ENCODE measurements at places on chromosomes 1 and 21.

GRCh38 chr1:246680190-246680589 lies 44.0 kb upstream of the SCCPDH start:
- no peak for DNase-seq

DNA sequence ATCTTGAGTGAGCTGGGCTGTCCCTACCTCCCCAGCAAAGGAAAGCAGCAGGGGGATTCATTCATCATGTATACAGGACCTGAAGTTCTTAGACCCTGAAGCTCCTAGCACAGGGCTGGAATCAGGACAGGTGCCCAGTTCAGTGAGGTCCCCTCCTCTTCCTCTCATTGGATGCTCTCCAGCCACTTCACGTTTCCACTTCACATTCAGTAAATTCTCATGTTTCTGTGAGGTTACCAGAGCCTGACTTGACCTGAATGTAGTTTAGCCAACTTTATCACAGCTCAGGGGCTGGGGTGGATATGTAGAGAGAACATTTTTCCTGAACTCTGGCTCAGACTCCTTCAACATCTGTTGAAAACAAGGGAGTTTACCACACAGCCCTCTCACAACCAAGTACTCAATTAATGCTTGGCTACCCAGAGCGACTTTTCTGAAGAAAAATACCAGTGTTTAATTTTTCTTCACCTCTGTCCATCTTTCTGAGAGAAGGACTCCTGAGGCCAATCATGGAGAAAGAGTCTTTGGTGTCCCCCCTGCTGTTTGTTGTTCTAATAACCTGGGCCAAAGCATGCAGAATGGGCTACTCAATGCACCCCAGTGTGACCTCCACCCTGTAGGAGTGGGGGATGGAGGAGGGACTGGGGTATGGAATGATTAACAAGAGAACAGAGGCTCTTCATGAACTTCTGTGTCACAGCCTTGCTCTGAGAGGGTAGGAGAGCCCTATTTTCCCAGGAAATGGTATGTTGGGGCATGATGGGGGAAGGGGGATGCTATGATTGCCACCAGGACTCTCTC lies 108.3 kb upstream of the FGGY start:
- DNase-seq: no peak

DNA sequence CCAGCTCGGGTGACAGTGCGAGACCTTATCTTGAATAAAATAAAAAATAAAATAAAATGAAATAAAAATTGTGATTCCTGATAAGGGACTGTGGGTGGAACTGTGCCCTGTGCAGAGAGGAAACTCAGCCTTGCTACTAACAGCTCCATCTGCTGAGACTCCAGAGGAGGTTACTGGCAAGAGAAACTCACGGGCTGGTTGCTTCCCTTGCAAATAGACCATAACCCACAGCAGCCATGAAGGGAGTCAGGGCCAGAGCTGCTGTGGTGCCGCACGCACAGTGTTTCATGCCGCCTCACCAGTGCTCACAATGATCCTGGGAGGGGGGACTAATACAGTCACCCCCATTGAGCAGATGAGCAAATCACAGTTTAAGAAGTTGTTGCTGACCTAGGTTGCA lies 13.7 kb downstream of the ZBTB17 start:
- DNase-seq: no peak

DNA sequence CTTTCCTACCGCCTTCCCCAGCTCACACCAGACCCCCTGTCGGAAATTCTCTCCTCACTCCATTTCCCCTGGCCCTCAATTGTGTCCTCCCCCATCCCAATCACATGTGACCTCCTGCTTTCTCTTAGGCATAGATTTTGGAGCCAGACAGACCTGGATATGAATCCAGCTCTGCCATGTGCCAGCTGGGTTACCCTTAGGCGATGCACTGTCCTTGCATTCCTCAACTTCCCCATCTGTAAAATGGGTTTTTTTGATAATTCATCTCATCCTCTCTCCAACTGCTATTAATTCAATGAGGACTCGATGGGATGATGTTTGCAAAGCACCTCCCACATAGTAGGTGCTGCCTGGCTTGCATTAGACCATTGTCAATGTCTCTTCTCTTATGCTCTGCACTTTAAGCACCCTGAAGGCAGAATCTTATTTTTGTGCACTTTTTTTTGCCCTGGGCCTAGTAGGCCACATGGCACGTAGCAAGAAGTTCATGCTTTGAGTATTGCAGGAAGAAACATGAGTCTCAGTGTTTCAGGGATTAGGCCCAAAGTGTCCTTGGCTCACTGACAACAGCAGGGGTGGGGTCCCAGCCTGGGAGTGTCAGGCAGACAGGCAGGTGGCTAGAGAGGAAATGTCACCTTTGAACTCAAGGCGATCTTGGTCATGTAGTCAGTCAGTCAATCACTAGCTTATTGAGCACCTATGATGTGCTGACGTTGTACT lies 47.6 kb downstream of the TAS1R2 start:
- DNase-seq: no peak

- peak; percentile 61 for DNase-seq
Measured at GRCh38 chr1:67700692-67701410, 15.8 kb downstream of the GADD45A start.

GRCh38 chr1:99726407-99726806 lies 40.0 kb downstream of the FRRS1 start:
- DNase-seq: no peak

DNA sequence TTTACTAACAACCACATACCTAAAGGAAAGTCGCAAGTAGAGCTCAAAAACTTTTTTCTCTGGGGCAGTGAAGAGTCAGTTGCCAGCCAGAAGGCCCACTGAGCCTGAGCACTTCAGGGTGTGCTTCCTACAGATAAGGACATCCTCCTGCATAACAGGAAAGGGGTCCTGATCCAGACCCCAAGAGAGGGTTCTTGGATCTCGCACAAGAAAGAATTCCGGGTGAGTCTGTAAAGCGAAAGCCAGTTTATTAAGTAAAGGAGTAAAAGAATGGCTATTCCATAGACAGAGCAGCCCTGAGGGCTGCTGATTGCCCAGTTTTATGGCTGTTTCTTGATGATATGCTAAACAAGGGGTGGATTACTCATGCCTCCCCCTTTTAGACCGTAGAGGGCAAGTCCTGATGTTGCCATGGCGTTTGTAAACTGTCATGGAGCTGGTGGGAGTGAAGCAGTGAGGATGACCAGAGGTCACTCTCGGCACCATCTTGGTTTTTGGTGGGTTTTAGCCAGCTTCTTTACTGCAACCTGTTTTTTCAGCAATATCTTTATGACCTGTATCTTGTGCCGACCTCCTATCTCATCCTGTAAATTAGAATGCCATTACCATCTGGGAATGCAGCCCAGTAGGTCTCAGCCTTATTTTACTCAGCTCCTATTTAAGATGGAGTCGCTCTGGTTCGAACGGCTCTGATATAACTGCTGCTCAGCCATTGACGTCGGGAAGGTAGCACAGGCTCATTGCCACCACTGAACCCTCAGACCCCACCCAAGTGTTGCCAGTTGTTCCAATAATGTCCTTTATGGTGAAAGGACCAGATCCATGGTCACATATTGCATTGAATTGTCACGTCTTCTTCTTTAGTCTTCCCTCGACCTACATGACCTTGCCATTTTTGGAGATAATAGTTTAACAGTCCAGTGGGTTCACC lies 96.6 kb upstream of the ERRFI1 start:
- DNase-seq: no peak

DNA sequence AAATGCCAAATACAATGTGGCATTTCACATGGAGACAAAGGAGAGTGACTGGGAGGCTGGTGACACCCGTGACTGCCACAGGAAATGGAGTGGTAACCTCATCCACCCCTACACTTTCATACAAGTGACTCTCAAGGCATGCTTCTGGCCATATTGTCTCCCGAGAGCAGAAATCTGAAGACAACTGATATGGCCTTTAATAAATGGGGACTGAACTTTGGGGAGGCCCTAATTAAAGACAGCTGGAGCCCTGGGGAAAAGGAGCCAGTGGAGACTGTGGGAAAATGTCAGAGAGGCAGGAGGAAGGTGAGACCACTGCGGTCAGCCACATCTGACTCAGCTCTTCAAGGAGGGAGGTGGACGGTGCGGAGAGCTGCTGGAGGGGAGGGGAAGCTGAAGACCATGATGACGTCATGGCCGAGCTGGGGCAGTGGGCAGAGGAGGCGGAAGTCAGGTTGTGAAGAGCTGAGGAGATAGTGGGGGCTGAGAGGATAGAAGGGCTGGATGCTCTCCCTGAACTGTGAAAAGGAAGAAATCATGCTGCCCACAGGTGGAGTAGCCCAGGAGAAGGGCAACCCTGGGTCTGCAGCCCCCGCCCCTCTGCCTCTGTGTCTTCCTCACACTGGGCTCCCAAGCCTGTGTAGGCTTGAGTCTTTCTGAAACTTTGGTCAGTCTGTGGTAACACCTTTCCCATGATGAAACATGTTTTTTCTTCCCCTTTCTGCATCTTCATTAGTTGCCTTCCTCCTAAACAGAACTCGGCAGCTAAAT lies 14.0 kb upstream of the NCF2 start:
- no peak for DNase-seq

DNA sequence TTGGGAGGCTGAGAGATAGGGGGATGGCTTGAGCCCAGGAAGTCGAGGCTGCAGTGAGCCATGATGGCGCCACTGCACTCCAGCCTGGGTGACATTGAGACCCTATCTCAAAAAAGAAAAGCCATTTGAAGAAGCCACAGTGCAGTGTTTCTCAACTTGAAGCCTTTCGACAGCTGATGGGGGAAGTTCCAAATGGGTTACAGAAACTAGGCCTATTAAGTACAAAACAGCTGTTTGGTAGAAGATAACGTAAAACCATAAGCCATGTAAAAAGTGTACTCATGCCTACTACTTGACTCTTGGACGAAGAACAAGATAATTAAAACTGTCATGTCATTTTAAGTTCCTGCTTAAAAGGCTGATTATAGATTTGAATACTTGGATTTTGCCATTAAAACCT lies 16.6 kb downstream of the COPA start:
- peak; percentile 54 for DNase-seq

DNA sequence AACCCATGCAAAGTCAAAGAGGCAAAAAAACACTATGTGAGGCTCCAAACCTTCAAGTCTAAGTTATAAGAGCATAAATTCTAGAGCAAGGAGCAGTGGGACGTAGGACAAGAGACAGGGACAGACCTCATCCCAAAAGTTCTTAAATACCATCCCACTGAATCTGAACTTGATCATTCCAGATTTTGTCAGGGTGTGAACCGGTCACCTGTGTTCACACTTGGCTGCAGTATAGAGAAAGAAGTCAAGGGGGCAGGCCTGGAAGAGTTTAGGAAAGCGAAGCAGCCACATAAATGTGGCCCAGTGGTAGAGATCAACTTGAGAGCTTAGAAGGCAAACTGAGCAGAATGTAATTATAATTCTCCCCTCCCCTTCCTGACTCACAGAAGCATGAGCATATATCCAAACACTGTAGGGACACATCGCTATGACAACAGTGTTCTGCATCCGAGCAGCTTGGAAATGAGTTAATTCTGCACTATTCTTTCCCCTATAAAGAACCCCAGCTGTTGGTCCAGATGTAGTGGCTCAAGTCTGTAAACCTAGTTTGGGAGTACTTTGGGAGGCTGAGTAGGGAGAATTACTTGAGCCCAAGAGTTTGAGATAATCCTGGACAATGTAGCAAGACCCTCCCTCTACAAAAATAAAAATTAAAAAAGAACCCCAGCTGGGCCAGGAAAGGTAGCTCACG lies 2.7 kb downstream of the AKR7A2 start:
- no peak for DNase-seq

DNA sequence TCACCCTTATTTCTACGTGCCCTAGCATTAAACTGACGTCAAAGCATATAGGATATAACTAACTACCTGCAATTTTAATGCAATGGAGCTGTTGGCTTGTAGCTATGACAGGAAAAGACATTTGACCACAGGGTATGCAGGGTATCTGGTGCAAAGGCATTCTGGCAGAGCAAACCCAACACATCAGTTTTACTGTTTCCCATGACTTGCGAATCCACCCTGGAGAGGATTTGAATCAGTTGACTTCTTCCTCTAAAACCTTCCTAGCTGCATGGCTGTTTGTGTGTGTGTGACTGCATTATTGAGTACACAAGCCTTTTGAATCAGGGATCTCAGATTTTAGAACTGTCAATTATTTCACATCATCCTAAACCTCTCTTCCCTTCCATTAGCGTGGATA lies 41.7 kb upstream of the SYT14 start:
- DNase-seq: no peak

DNA sequence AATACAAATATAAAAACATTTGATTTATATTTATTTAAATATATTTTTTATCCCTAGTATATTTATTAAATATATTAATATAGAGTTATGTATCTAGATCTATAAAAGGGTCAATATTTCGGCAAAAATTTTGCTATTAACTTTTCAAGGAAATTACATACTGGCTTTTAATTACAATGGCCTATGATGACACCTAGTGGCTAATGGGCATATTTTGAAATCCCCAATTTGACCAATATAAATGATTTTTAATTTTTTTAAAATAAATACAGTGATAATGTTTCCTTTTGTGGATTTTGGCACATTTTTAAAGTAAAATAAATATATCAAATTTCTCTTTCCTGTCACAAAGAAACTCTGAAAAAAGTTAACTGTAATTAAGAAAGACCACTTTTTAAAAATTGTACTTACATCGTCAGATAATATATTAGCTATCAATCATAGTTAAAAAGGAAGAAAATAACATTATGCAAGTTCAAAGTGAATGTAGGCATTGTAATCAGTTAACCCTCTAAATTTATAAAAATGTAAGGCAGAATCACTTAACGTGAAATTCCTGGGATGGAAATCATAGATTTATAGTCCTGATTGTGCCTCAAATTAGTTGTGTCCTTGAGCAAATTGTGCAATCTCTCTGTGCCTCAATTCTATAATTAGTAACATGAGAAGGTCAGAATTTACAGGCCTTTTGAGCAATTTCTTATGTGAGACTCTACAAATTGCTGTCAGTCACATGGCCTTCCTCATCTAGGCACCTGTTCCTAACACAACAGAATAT lies 25.6 kb upstream of the RGS13 start:
- no peak for DNase-seq

DNA sequence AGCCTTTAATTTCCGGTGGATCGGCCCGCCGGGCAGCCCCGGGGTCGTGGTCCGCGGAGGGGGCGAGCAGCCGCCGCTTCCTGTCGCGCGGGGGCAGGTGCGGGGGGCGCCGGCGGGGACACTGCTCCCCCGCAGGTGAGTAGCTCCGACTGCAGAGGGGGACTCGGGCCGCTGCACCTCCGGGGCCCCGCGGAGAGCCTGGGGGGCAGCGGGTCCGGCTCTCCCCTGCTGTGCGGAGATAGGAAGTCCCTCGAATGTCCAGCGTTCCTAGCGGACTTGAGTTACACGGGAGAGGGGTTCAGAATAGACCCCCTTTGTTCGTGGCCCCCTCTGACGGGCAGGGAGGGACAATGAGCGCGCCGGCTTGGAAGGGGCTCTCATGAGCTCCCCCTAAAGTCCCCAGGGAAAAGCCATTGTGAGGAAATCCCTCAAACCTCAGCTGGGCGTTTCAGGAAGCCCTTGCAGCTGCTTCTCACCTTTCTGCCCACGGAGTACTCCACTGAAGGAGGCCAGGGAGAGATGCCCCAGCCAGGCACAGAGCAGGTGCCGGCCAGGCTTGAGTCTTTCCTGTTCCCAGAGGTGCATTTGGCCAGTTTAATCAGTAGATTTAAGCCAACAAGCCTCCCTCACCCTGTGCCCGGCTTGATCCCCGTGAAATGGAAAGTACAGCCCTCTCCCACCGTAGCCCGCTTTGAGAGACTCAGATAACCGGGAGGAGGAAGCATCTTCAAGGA lies 925 bp downstream of the PDE9A start:
- DNase-seq: no peak
